Stimulated activated CD8-positive, alpha-beta memory T cell treated with anti-CD3 and anti-CD28 coated beads, Interleukin-4, amount 100 ng/mL, for 1 hour (primary cell): ENCODE measurements at places on chromosomes 2 and 18.

GRCh38 chr2:116319935-116320334, 1494.6 kb upstream of the DDX18 start:
- DNase-seq, result no peak

- DNase-seq, result no peak
Measured at GRCh38 chr2:166516712-166517303, 22.8 kb upstream of the SCN7A start.

DNA sequence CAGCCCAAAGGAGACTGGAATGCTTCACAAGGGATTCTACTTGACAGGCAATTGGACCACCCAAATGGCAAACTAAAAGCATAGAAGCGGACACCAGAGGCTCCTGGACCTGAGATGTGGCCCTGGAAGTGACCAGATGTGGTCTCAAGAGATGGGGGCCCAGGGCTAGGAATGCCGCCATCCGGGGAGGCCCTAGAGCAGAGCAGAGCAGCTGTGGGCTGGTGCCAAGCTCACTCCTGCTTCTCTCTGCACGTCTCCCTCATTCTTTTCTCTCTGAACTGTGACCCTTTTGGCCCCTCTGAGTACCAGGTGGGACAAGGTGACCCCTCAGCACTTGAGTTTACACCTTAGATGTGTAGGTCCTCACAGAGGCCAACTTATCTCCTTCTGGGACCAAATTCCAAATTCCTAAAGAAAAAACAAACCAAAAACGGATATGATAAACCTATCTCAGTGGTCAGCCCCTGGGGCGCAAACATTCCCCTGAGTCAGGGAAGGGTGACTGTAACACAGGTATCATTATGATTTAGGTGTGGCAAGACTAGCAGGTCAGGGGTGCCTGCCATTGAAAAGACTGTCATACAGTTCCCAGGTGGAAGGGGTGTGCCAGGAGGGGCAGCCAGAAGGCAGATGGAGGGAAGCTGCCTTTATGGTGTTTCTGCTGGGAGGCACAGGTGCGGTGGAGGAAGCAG, 6.5 kb upstream of the IL1R2 start:
- DNase-seq, result no peak

DNA sequence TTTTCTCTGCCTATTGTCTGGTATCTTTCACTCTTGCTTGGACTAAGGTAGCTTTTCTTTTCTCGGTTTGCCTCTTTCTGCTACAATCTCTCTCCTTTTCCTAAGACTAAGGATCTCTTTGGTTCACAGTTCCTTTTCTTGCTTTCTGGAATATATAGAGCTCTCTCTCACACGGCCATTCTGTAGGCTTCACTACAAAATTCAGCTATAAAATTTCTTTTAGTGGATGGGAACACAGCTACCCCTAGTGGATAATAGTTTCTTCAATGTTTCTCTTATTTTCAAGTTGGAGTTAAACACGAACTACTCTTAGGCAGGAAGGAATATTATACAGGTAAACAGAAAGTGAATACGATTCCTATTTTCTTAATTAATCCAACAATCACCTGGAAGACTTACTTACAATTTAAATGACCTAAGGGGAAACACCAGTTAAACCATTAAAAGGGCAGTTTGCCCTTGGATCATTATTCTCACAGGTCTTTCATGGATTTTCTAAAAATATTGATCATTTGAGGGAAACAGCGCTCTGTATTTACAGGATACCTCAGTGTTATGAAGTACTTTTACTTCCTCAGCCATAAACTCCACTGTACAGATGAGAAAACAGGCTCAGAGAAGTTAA, 140.5 kb downstream of the LRP2 start:
- no peak for DNase-seq

- DNase-seq, result no peak
Measured at GRCh38 chr2:41495050-41495449, 552.8 kb upstream of the PKDCC start.

DNA sequence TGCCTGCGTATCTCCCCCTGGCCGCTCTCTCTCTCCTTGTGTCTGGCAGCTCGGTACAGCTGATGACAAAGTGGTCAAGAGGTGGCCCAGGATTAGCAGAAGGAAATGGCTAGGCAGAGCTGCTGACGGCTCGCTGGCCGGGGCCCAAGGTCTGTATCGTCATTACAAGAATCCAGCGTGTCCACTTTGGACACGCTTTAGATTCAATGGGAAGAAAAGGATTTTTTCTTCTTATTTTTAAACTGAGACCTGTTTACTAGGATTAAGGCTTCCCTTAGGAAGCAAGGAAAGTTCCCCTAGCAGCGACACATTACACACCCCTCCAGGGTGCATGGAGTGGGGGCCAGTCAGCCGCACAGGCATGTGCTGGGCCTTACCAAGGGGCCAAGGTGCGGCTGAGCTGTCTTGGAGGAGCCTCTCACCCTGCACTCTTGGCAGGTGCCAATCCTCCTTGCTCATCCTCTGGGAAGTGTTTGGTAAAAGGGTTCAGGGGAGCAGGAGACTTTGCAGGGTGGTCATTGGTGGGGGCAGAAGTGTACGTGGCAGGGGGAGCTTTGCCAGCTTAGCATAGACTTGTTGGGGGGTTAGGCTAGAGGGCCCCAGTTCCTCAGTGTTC, 76.8 kb downstream of the POLR1A start:
- no peak for DNase-seq

DNA sequence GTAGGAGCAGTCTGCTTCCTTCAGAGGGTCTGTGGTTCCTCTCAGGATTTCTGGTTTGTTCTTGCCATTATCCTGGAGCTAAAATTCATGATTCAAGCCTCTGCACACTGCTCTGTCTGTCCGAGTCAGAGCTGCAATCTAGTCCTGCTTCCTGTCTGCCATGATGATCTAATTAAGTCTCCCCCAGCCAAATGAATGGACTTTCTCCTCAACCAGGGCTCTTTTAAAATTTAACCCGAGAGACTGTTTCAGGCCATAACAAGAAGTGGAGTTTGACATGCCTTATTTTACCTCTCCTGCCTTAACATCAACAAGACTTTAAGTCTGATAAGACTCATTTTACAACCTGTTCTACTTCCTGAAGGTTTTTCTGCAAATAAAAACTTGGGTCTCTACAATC, 1009.6 kb upstream of the DDX18 start:
- DNase-seq, result no peak

GRCh38 chr2:102282678-102283091, 28.7 kb upstream of the IL1RL1 start:
- DNase-seq, result no peak
